ENCODE measurements at places on chromosomes 1 and 21. TPM values are rescaled to one million over a fixed set of nuclear protein-coding genes. Genes with fewer than 3 reads are reported as not detected.

The PADI3 gene
- 0.39 TPM for total RNA-seq

The GBP4 gene
- total RNA-seq: not detected

The FCRL1 gene
- total RNA-seq: not detected

The LDLRAD2 gene
- not detected for total RNA-seq

The NENF gene
- total RNA-seq: 57.8 TPM

The NHLH1 gene
- 0.31 TPM for total RNA-seq

DNA sequence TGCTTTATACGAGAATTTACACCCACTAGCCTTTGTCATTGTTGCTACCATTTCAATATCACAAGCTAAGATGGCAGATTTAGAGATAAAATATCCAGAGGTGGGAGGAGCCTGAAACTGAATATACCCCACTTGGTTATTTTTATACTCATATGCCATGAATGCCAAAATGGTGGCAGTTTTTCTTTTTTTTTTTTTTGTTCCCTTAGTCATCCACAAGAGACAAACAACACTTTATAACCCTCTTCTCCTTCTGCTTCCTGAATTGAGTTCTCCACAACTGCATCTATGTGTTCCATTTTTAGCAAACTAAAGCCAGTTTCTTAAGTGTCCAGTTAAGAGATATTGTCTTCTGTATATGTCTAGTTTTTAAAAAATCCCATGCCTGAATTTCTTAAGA lies 558.4 kb downstream of the LMO4 start:
- DNase-seq: no peak
- no peak overlapping the region for H3K27ac ChIP-seq
- no peaks in the 10 kb centered on the region for H3K27me3 ChIP-seq
- no peaks in the 10 kb centered on the region for H3K4me1 ChIP-seq
- no peak overlapping the region for H3K4me3 ChIP-seq
- no peaks in the 10 kb centered on the region for H3K36me3 ChIP-seq

DNA sequence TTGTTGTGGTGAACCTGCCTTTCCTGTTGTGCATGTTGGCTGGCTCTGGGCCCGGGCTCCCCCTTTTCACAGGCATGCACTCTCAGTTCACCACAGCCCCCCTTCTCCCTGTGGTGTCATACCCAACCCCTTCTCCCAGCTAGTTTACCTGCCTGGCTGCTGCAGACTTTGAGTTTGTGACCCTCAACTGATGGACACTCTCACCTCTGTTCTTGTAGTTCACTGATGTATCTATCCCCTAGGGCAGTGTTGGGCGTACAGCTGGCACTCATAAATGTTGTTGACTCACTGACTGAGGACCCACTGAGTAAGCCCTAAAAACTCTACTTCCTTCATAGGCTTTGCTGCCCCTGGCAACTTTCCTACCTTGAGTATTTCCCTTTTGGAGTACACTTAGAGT lies 54.9 kb downstream of the WDR64 start:
- no peak for DNase-seq
- no peaks in the 10 kb centered on the region for H3K36me3 ChIP-seq
- peaks cover 21% of the 10 kb centered on the region for H3K4me1 ChIP-seq
- no peaks in the 10 kb centered on the region for H3K27me3 ChIP-seq
- no peak overlapping the region for H3K4me3 ChIP-seq
- no peak overlapping the region for H3K27ac ChIP-seq

GRCh38 chr1:151802372-151802771 lies 2.8 kb downstream of the LINGO4 start:
- peaks cover 65% of the 10 kb centered on the region for H3K27me3 ChIP-seq
- no peak overlapping the region for H3K4me3 ChIP-seq
- no peak overlapping the region for H3K27ac ChIP-seq
- no peaks in the 10 kb centered on the region for H3K4me1 ChIP-seq
- no peaks in the 10 kb centered on the region for H3K36me3 ChIP-seq

- no peak overlapping the region for H3K27ac ChIP-seq
- no peak for DNase-seq
- no peaks in the 10 kb centered on the region for H3K27me3 ChIP-seq
- H3K4me3 ChIP-seq: no peak overlapping the region
- peaks cover 16% of the 10 kb centered on the region for H3K4me1 ChIP-seq
Measured at GRCh38 chr1:68101829-68102228, 51.4 kb upstream of the DIRAS3 start.

GRCh38 chr1:77817368-77818209 lies 38.1 kb downstream of the MIGA1 start:
- peaks cover 5% of the 10 kb centered on the region for H3K4me1 ChIP-seq
- no peaks in the 10 kb centered on the region for H3K27me3 ChIP-seq
- DNase-seq: no peak
- no peak overlapping the region for H3K27ac ChIP-seq

- H3K27me3 ChIP-seq: peaks cover 4% of the 10 kb centered on the region
- H3K36me3 ChIP-seq: no peaks in the 10 kb centered on the region
- DNase-seq: no peak
- H3K4me1 ChIP-seq: no peaks in the 10 kb centered on the region
- no peak overlapping the region for H3K27ac ChIP-seq
- no peak overlapping the region for H3K4me3 ChIP-seq
Measured at GRCh38 chr1:165330483-165330882, 26.0 kb downstream of the LMX1A start.

DNA sequence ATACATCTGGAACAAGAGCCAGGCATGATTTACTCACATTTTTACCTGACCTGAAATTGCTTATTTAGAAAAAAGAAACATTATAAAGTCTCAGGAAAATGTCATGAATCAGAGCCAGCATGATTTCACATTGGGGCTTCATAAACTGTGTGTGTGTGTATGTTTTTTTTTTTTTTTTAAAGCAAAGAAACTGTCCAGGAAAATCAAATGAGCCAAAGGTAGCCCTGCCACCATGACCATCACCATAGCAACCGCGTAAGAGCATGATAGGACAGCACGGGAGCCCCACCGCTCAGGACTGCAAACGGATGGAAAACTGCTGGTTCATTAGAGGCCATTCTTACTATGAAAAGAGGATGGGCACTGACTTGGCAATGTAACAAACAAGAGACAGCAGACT lies 139.2 kb downstream of the NTMT2 start:
- H3K27me3 ChIP-seq: no peaks in the 10 kb centered on the region
- no peak overlapping the region for H3K27ac ChIP-seq
- no peak for DNase-seq

GRCh38 chr1:209733409-209734192 lies 22.3 kb upstream of the TRAF3IP3 start:
- no peak overlapping the region for H3K4me3 ChIP-seq
- H3K27me3 ChIP-seq: peaks cover 50% of the 10 kb centered on the region
- no peaks in the 10 kb centered on the region for H3K36me3 ChIP-seq
- no peak for DNase-seq
- no peaks in the 10 kb centered on the region for H3K4me1 ChIP-seq
- H3K27ac ChIP-seq: no peak overlapping the region

DNA sequence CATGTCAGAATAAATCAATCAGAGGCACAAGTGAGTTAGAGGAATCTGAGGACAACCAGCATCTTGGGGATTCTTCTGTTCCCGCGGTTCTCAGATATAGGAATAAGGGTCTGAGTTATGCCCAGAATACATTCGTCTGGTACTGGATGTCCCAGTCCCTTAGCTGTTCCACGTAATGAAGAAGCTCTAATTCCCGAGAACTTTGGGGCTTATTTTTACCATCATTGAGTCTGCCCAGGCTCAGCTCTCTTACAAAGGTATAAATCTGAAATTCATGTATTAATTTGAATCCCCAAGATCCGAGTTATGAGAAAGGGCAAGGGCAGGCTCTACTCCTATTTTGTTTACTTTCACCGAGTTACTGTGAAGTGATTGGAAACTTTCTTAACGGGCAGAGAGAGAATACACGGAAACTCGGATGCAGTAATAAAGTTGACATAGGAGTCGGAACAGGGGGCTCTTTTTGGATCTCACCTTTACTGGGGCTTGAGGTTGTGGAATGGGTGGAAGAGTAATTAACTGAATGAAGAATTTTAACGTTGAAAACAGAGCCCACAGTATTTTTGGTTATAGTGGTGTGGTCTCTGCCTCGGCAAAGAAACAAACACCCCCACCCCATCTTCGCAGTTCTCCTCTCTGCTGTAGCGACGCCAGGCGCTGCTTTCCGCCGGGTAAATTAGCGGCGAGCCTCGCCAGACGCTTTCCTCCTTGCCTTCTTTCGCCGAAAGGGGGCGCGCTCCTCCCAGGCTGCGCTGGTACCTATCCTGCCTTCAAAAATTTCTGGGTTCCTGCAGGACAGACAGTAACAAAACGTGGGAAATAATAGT lies 7.1 kb downstream of the PRRX1 start:
- peaks cover 98% of the 10 kb centered on the region for H3K4me1 ChIP-seq
- H3K27ac ChIP-seq: peak overlapping the region; percentile 94
- peak; percentile 86 for DNase-seq
- peaks cover 50% of the 10 kb centered on the region for H3K36me3 ChIP-seq

Data from osteocyte (in vitro differentiated cells).